ENCODE measurements at places on chromosomes 6 and 20.
A peak's percentile ranks its signal among the peaks of the same experiment; 100 is the strongest.

- DNase-seq, result no peak
These were observed 404.3 kb downstream of the CDH26 start for GRCh38 chr20:60362531-60362930.

DNA sequence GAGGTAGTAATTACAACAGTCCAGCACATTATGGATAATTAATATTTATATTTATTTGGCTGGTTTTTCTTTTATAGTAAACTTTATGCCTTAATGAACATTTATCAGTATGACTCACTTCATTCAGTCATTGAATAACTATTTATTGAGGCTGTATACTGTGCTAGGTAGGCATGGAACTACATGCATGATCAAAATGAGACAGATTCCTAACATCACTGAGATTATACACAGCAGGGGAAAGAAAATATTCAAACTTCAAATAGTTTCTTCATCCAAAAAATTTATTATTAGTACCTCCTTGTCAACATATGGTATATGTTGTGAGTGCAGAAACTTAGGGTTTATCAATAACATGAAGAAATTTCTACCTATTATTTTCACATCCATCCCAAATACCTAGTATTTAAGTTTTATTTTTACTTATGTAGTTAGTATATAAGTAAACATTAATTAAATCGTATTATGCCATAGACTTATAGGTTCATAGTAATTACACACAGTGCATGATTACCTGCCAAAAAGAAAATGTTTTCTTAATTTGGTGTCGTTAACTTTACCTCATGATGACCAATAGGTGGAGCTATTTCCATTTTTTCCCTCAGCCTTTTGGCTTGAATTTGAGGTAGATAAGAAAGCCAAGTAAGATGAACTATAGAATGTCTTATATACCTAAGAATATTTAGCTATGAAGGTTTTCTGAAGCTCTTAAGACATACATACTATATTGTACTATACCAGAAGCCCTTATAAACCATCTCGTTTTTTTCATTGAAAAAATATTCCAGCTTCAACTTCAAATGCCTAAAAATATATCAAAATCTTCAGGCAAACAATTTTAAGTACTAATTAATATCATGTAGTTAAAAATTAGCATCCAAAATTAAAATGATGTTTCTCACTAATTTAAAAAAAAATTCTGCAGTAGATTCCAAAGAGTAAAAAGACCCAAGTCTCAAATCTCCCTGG lies 12.5 kb upstream of the TMEM30A start:
- DNase-seq, result peak; percentile 69

- DNase-seq, result no peak
These were observed 186.7 kb downstream of the PHACTR1 start for GRCh38 chr6:12903246-12903645.

- DNase-seq, result peak; percentile 77
These were observed 999 bp upstream of the EHMT2 start for GRCh38 chr6:31898383-31899011.

GRCh38 chr6:13014504-13015378 lies 298.2 kb downstream of the PHACTR1 start:
- no peak for DNase-seq
